ENCODE measurements at places on chromosomes 4 and X. TPM values are rescaled to one million over a fixed set of nuclear protein-coding genes. Genes with fewer than 3 reads are reported as not detected.
A peak's percentile ranks its signal among the peaks of the same experiment; 100 is the strongest.

DNA sequence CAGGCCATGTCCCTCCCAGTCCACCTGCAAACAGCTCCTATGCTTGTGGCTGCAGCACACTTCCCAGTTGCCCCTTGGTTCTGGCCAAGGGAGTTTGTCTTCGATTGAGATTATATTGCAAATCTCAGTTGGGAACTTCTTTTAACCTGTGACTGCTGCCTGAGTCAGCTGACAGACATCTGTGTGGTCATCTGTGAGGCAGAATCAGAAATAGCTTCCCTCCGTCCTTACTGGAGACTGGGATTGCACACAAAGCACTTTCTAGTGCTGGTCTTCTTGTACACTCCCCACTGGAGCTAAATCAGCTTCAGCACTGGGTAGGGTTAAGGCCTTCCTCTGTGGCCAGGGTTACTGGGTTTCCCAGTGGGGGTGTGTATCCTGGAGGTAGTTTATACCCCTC, 34.3 kb downstream of the ZNF330 start:
- DNase-seq, result no peak

DNA sequence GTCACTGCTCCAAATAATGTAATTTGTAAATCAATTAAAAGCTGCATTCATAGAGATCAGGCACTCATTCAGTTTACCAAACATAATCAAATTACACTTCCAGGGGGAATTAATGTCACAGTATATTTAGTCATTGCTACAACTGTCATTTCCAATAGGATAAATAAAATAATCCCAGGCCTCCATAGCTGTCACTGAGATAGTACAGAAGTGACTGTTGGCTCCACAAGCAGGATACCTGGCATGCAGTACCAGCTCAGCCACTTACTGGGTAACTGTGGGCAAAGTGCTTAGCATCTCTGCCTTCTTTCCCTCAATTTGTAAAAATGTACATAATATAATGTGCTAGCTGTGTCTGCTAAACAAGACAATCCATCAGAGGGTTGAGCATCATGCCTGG, 128.1 kb downstream of the CAMK2D start:
- no peak for DNase-seq

GRCh38 chrX:46383006-46383405, 162.2 kb downstream of the ZNF674 start:
- no peak for DNase-seq

GRCh38 chr4:30181918-30182317, 538.3 kb upstream of the PCDH7 start:
- no peak for DNase-seq

- DNase-seq, result no peak
Measured at GRCh38 chrX:131762802-131763234, 218.9 kb downstream of the OR13H1 start.

DNA sequence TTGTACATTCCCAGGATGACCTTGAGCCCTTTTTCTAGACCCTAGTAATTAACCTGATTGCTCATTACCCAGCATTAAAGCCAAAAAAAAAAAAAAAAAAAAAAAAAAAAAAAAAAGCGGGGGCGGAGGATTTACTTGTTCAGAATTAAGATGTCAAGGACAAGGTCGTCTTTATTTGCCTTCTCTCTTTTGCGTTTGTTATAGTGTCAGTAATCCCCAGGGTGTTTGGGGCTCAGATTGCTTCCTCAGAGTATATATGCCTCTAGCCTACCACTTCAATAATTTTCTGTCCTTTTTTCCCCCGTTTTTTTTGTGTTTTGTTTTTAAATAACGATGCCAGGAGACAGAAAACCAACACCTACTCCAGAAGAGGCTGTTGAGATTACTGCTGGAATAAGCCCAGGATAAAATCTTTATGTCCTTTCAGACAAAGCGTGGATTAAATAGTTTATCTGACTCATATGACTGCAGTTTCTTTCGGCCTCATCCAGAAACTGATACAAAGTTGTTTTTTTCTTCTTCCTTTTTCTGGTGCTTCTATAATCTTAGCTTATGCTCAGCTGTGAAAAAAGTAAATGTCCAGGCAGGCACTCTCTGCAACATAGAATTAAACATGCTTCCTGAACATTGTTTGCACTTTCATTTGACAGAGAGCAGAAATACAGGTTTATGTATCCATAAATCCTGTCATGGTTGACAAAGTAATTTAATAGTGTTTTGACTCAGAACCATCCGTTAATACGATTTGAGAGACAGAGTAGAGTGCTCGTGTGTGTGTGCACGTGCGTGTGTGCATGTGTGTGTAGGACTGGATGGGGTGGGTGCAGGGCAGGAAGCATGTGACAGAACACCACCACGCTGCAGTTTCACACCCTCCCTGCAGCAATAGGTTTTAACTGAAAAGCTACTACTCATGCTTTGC, 138.6 kb downstream of the AFF1 start:
- no peak for DNase-seq

DNA sequence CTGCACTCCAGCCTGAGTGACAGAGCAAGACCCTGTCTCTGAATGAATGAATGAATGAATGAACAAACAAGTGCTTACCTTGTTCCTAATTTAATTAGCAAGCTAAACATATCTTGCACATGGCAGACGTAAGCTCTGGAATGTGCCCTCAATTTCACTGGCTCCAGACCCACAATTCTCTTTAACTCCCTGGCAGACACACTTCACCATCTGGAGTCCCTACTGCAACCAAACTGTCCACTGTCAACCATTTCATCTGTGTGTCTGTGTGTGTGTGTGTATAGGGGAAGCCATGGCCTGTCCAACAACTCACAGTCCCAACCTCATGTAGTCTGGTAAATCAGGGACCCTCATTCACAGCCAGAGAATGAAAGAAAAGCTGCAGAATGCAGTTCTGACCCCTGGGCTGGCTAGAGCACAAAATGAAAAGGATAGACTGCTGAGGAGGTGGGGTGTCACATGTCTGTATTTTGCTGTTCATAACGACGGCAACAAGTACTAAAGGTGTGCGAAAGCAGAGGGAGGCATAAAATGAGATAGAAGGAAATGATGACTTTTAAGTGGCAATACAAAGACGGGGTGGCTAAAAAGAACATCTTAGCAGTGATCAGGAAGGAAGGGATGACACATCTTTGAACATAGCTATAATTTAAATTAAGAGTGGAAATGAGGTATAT, 114.1 kb downstream of the TSPAN5 start:
- DNase-seq, result no peak

GRCh38 chr4:80587871-80588385, 252.4 kb downstream of the CFAP299 start:
- DNase-seq, result no peak

GRCh38 chrX:23246001-23246400, 88.6 kb upstream of the PTCHD1 start:
- DNase-seq, result no peak

GRCh38 chrX:120311727-120312063, 434 bp upstream of the TMEM255A start:
- no peak for DNase-seq

DNA sequence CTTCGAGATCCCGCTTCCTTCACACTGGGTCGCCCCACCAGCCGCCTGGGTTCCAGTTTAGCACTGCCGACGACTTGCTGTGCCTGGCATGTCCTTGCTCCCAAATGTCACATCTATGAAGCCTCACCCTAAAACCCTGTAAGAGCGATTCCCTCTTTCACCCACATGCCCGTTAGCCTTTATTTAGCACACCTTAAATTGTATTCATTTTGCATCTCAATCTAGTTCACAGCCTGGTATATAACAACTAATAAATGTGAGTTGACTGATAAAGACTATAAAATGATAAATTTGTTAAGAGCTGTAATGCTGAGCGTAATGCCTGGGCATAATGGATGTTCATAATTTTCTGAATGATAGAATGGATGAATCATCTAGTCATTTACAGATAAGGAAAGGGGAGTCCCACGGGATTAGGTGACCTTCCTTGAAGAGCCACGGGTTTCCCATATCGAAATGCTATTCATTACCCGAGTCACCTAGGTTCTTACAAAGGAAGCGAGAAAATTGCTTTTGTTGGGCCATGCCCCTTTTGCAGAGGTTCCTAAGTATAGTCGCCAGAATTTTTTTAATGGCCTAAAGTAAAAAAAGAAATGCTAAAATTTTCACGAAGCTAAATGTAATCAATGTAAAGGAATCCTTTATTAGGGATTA, 1.1 kb upstream of the AP1S2 start:
- DNase-seq, result no peak

GRCh38 chr4:48205107-48205506, 64.5 kb downstream of the TEC start:
- no peak for DNase-seq

GRCh38 chr4:107709916-107710315, 10.1 kb downstream of the PAPSS1 start:
- no peak for DNase-seq

GRCh38 chrX:71475785-71476540, 56.9 kb upstream of the OGT start:
- no peak for DNase-seq

GRCh38 chr4:98377559-98377958, 116.4 kb downstream of the RAP1GDS1 start:
- DNase-seq, result no peak

DNA sequence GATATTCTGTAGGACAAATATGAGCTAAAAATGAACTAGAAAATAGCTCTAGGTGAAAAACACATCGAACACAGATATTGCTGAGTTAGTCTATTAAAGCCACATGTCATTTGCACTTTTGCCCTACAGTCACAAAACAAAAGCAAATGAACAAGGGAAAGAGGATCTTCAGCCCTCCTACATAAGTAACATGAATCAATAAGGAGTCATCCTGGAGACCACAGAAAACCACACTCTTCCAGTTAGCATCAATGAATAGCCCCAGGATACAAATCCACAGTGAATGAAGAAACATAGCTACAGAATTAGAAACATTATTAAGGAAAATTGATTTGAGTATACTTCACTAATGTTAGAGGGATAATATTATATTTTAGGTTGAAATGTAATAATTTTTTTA, 311.4 kb downstream of the MAPK10 start:
- DNase-seq, result no peak

GRCh38 chrX:18353931-18354368, 538 bp downstream of the SCML2 start:
- no peak for DNase-seq

DNA sequence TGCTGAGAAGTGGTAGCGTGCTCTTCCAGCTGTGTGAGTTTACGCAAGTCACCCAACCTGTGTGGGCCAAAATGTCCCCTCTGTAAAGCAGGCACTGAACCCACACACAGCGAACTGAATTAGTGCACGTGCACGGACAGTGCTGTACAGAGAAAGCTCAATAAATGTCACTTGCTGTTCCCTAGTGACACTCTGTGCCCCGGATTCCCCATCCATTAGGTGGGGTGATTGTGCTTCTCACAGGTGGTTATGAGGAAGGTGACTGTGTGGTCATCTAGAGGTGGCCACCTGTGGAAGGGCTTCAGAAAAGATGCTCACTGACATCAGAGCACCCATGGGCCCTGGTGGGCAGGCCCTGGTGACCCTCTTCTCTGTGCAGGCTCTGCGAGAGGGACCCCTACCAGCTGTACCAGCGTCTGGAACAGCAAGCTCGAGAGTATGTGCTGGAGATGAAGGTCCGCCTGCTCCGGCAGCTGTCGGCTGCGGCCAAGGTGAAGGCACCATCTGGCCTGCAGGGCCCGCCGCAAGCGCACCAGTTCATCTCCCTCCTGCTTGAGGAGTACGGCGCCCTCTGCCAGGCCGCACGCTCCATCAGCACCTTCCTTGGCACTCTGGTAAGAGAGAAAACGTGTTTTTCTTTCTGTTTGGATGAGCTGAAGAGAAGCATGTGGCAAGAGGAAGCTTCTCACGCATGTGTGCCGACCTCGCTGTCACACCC, 94.3 kb downstream of the FAM193A start:
- peak; percentile 53 for DNase-seq

DNA sequence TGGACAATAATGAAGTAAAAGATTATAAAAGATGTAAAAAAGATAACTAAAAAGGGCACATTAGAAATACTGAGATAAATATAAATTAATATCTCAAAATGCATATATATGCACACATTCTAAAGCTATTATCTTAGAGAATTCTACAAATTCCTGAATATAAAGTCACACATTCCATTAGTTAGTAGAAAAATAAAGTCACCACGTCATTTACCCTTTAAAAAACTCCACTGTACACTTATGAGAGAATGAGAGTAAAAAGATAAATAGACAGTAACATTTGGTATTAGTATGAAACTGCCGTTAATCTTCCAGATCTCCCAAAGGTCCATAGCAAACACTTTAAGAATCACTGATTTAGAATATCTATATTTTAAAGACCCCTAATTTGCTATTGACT, 67.2 kb upstream of the IL15 start:
- no peak for DNase-seq

Gene EGF
- total RNA-seq, result 0.29 TPM

Gene UGT2B17
- not detected for total RNA-seq

Gene NPNT
- 145 TPM for total RNA-seq

Gene KCNE5
- total RNA-seq, result 0.39 TPM

Gene VCX3B
- total RNA-seq, result not detected
